ENCODE measurements at places on chromosomes 6 and 20.

DNA sequence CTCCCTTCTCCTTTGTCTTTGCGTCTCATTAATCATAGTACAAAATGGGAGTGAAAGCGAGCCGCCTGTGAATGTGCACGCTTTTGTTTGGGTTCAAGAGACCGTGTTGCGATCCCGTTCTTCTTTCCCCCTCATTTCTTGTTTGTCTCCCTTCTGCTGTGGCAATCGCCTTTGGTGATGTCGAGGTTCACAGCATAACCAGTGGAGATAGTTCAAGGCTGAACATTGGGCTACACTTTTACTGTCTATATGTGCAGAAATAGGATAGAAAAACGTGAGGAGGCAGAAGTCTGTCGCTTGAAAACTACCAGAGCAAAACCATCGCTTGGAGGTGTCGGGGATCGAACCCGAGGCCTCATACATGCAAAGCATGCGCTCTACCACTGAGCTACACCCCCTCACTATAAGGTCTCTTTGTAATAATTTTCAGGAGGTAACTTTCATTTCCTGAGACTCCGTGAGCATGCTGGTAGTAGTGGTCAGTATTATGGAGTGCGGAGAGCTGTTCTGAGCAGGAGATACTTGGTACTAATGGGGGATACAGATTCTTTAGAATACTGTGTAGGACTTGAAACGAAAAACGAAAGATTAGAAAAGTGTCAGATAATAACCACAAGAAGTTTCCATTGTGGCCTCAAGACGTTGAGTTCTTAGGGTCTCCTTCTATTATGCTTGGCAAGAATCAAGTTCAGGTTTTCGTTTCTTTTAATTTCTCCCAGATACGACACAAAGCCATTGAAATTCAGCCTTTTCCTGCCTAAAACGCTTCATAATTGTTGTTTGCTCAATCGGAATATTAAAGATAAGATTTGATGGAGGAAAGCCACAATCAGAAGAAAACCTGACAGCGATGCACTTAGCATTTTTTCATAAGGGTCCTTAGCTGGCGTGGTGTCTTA is 106.6 kb downstream of the TRIM27 start:
- peaks cover 16% of the 10 kb centered on the region for H3K36me3 ChIP-seq
- H3K4me1 ChIP-seq, result peaks cover 9% of the 10 kb centered on the region
- no peak overlapping the region for H3K4me3 ChIP-seq

- DNase-seq, result no peak
- H3K4me1 ChIP-seq, result peaks cover 14% of the 10 kb centered on the region
- no peak overlapping the region for H3K4me3 ChIP-seq
- peaks cover 4% of the 10 kb centered on the region for H3K36me3 ChIP-seq
Measured at GRCh38 chr6:135322427-135323201, 141.5 kb downstream of the MYB start.

GRCh38 chr6:145258122-145258521 is 477.2 kb downstream of the EPM2A start:
- H3K27me3 ChIP-seq, result no peaks in the 10 kb centered on the region
- no peaks in the 10 kb centered on the region for H3K36me3 ChIP-seq
- no peak overlapping the region for H3K4me3 ChIP-seq
- H3K4me1 ChIP-seq, result no peaks in the 10 kb centered on the region
- DNase-seq, result no peak
- H3K27ac ChIP-seq, result no peak overlapping the region

GRCh38 chr6:139905404-139906052 is 531.1 kb upstream of the CITED2 start:
- peaks cover 2% of the 10 kb centered on the region for H3K36me3 ChIP-seq
- no peak overlapping the region for H3K27ac ChIP-seq
- peaks cover 11% of the 10 kb centered on the region for H3K27me3 ChIP-seq
- DNase-seq, result no peak

DNA sequence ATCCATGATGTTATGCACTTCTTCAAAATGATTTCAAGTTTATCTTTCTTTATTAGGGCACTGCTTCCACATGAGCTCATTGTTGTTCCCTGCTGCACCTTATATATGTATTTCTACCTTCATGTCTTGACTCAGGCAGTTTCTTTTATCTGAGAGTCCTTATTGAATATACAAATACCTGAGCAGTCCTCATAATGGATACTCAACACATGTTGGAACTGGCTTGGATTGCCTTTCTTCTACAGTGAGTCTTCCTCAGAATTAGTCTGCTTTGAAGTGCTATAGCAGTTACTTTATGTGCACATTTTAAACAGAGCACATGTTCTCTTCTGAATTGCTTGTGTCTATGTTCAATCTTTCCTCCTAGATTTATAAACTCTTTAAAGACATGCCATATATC is 45.3 kb upstream of the LOC128125822 start:
- H3K27me3 ChIP-seq, result no peaks in the 10 kb centered on the region
- H3K36me3 ChIP-seq, result no peaks in the 10 kb centered on the region
- H3K27ac ChIP-seq, result no peak overlapping the region
- no peak for DNase-seq

GRCh38 chr6:133590814-133591213 is 298.1 kb upstream of the TCF21 start:
- H3K27ac ChIP-seq, result no peak overlapping the region
- H3K27me3 ChIP-seq, result no peaks in the 10 kb centered on the region
- no peak for DNase-seq
- no peaks in the 10 kb centered on the region for H3K36me3 ChIP-seq
- no peaks in the 10 kb centered on the region for H3K4me1 ChIP-seq

DNA sequence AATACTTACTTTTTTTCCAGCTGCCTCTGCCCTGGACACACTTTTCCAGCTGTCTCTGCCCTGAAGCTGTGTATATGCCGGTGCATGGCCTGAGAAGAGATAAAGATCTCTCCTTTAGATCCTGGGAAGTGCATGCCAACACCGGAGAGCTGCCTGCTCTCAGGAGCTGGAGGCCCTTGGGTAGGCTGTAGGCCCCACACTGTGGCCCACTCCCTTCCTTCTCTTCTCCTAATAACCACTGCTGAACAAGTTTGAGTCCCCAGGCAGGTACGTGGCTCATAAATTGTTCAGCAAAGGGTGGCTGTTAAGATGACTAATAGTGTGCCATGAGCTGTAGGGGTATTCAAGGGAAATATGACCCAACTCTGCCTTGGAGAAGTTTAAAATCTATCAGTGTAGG is 102.5 kb downstream of the CD24 start:
- no peaks in the 10 kb centered on the region for H3K4me1 ChIP-seq
- no peaks in the 10 kb centered on the region for H3K27me3 ChIP-seq
- no peaks in the 10 kb centered on the region for H3K36me3 ChIP-seq
- no peak overlapping the region for H3K27ac ChIP-seq
- no peak overlapping the region for H3K4me3 ChIP-seq

- H3K4me1 ChIP-seq, result no peaks in the 10 kb centered on the region
- no peaks in the 10 kb centered on the region for H3K36me3 ChIP-seq
- no peak overlapping the region for H3K27ac ChIP-seq
- H3K27me3 ChIP-seq, result no peaks in the 10 kb centered on the region
- DNase-seq, result no peak
- H3K4me3 ChIP-seq, result no peak overlapping the region
Measured at GRCh38 chr20:10618611-10619245, 55.1 kb downstream of the JAG1 start.

- no peak for DNase-seq
- no peak overlapping the region for H3K4me3 ChIP-seq
- peaks cover 17% of the 10 kb centered on the region for H3K27me3 ChIP-seq
- H3K36me3 ChIP-seq, result no peaks in the 10 kb centered on the region
- no peaks in the 10 kb centered on the region for H3K4me1 ChIP-seq
Measured at GRCh38 chr6:160714731-160715316, 12.8 kb downstream of the PLG start.

Data from central memory CD8-positive, alpha-beta T cell (primary cell).